ENCODE measurements at places on chromosomes 11 and 22.

GRCh38 chr22:39234472-39234787 is 10.4 kb downstream of the PDGFB start:
- DNase-seq = no peak

GRCh38 chr11:1438261-1438966 is 48.2 kb downstream of the MOB2 start:
- DNase-seq = no peak

DNA sequence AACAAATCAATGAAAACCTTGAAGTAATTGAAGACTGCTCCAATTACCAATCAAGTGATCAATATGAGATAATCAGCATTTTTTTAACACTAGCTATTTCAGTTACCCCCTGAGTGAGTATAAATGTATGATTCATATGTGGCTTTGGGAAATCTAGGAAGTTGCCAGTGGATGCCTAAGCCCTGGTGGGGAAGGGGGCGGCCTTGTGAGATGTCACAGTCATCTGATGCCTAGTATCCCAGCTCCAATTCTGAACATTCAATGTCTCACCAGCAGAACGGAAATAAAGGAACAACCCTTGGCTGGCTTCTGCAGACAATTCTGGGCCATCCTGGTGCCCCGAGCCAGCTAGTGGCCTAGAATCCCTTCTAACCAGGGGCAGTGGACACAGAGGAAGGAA is 58.5 kb upstream of the TIMP3 start:
- no peak for DNase-seq

DNA sequence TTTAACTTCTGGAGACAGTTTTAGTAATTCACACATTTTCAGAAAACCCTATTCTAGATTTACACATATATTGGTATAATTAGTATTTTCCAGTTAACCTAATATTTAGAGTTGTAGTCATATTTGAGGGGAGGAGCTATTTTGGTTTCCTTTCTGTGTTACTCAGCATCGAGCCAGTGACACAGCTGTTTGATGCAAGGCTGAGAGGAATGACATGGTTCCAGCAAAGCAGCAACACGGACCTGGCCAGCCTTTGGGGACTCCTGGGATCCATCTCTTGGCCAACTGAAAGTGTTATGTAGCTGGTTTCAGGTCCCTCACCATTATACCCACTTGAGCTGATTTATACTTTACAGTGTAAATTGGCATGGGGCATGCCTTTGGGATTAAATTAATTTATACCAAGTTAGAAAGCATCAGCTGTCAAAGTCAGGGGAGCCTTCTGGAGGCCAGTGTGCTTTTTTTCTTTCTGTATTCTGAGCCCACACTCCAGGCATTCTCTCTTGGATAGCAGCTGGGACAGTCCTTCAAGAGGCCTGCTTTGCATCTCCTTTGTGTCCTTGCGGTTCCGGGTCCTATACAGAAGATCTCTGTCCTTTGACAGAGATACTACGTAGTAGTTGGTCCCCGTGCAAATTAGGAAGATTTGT is 91.3 kb upstream of the SLC25A18 start:
- DNase-seq = no peak

DNA sequence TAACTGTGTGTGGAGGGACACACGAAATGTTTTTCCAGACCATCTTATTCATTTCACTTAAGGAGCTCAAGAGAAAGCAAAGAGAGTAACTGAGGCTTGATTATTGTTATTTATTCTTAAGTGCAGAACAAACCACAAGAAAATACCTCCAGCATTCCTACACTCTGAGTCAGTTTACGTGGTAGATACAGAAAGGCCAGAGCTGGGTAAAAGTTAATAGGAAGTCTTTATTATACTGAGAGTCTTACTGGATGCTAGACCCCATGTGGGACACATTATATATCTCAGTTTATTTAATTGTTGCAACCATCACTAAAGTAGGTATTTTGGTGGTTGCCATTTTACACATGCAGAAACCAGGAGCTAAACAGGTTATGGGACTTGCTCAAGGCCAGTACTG is 261.4 kb upstream of the POU2AF2 start:
- DNase-seq = no peak

- DNase-seq = no peak
Measured at GRCh38 chr11:27868709-27869108, 168.5 kb upstream of the BDNF start.

- no peak for DNase-seq
Measured at GRCh38 chr22:18991821-18992442, 55.8 kb upstream of the PRODH start.

GRCh38 chr11:92306966-92307510 is 82.4 kb downstream of the FAT3 start:
- DNase-seq = no peak

- no peak for DNase-seq
Measured at GRCh38 chr22:26576026-26576680, 13.8 kb downstream of the TPST2 start.

- DNase-seq = no peak
Measured at GRCh38 chr11:6574816-6575715, 28.4 kb downstream of the RRP8 start.

DNA sequence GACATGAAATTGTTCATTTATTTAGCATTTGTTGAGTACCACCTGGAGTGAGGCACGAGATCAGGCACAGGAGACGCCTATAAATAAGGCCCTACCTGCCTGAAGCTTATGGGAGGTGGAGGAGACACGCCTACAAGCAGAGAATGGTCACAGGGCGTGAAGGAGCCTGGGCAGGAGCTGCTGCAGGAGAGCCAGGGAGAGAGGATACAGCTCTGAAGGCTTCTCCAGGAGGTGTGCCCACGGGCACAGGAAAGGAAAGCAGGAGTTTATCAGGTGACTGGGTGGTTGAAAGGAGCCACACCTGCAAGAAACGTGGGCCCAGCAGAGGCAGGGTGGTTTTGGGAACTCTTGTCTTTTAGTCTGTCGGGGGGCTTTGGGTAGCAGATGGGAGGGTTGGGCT is 70.3 kb downstream of the BMAL1 start:
- no peak for DNase-seq

DNA sequence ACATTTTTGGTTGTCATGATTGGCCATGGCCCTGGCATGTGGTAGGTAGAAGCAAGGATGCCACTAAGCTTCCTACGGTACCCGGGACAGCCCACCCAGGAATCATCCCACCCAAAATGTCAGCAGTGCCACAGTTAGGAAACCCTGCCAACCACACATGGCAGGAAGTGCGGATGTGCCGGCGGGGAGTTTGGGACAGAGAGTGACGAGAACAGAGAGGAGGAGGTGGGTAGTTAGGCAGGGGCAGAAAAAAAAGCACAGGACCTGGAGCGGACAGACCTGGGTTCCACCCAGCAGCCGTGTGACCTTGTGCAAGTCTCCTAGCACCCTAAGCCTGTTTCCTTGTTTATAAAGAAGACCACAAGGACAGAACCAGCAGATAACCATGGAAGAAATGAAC is 3.3 kb downstream of the SPI1 start:
- no peak for DNase-seq

GRCh38 chr22:39496131-39496838 is 5.8 kb upstream of the MIEF1 start:
- no peak for DNase-seq

GRCh38 chr11:1335264-1335810 is 25.9 kb upstream of the TOLLIP start:
- DNase-seq = no peak

DNA sequence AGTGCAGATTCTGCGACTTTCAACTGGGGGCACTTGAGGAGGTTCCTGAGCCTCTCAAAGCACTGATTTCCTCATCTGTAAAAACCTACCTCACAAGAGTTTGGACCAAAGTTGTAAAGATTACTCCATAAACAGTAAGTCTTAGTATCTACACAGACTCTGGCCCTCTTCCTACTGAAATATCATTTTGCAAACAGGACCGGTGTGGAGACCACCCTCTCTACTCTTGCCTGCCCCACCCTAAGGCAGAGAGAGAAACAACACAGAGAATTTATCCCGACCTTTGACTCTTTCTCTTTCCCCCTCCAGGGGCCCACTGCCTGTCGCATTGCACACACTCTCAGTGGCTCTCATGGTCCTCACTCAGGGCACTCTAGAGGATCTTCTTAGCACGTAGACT is 117.9 kb upstream of the LDLRAD3 start:
- no peak for DNase-seq

- DNase-seq = no peak
Measured at GRCh38 chr11:35006389-35007128, 90.1 kb downstream of the PDHX start.

Measured in NCI-H2029 treated with DMSO at 0.1 percent for 48 hours (cell line).